ENCODE measurements at places on chromosomes 11 and 22. TPM values are rescaled to one million over a fixed set of nuclear protein-coding genes. Genes with fewer than 3 reads are reported as not detected.
A peak's percentile ranks its signal among the peaks of the same experiment; 100 is the strongest.

DRD2 gene
- 0.31 TPM for total RNA-seq

OR10W1 gene
- total RNA-seq = not detected

MRGPRE gene
- total RNA-seq = not detected

GRCh38 chr22:23267226-23268043, 87.1 kb downstream of the BCR start:
- DNase-seq = no peak

LRRC32 gene
- total RNA-seq = 15.6 TPM

GRCh38 chr22:44815099-44816070, 63.0 kb downstream of the ARHGAP8 start:
- DNase-seq = no peak

DNA sequence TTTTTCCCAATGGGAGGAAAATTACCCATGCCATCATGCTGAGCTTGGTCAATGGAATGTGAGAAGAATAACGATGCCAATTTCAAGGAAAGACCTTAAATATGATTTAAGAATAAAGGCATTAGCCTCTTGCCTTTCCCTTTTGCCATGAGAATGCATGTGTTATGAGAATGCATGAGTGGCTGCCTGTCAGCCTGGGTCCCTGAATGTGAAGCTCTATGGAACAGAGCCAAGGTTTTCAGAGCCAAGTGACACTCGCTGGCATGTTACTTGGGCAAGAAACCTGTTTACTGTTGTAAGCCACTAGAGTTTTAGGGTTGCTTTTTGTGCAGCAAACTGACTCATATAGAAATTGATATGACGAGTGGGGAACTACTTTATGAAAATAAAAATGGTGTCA, 75.7 kb downstream of the JRKL start:
- no peak for DNase-seq

DNA sequence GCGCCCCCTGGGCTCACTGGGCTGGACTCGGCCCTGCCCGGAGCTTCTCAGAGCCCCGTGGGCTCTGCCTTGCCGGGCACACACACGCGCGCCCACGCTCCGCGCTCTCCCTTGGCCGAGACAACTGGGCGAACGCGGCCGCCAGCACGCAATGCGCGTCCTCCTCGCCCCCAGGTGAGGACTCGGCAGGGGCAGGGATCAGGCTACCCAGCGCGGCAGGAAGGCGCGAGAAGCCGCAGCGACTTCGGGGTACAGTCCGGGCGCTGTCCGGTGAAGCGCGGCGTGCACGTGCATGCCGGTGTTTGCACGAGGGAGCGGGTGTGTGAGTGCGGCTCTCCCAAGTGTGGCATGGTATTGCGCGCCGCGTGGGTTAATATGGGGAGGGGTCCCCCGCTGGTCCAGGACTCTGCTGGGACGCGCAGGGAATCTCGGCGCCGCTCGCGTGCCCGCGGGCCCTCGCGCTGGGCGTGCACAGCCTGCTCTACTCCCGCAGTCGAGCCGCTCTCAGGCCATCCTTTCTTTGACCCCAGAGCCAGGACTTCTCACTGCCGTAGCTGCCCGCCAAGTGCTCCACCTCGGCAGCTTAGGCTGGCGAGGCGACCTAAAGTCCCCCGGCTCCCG, 5.4 kb downstream of the WNT7B start:
- no peak for DNase-seq

- DNase-seq = peak; percentile 5
Measured at GRCh38 chr11:134530636-134531326, 118.7 kb upstream of the B3GAT1 start.

DNA sequence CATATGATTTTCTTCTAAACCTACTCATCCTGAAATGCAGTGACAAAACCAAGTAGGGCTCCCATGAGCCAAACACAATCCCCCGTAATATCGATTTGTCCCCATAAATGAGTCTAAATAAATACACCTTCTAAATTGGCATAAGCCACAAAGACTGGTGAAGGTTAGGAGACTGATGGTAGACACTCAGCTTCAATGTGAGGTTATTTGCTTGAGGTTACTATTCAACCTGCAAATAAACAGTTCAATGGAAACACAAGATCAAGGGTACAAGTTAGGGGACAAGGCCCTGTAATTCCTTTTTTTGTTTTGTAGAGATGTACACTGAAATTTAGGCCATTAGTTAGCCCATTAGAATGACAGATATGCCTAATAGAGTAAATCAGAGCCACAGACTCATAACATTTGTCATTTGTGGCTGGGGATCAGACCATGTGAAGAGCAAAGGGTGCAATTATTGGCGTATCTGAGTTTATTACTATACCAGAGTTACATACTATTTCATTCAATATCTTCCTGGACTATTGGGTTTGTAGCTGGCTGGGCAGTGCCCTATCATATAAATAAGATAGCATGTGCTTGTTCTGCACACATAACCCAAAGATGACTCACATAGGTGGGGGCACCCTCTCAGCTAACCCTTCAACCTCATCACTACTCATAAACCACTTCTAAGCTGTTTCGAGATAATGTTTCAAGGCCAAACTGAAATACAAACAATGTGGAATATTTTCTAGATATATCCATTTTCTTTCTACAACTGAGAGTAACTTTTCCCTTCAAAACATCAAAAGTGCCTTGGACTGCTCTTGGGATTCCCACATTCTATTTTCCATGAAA, 695.3 kb downstream of the KCNA4 start:
- no peak for DNase-seq

GRCh38 chr11:69554849-69555248, 73.4 kb downstream of the LINC01488 start:
- DNase-seq = no peak

- DNase-seq = no peak
Measured at GRCh38 chr11:31825838-31826484, 14.8 kb upstream of the PAX6 start.

DNA sequence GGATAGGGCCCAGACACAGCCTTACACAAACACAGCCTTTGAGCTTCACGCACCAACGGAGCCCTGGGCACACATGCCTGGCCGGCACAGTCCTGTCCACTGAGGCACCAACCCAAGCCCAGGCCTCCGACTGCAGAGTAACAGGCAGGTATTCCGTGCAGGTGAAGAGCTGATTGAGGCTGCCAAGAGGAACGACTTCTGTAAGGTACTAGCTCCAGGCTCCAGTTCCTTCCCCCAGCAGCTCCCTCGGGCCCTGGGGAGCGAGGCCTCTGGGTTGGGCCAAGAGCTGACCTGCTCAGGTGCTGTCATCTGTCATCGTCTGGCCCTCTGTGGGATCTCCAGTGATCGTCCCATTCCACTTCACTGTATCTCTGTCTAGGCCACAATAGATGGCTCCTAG, 3.2 kb upstream of the MDK start:
- no peak for DNase-seq

DNA sequence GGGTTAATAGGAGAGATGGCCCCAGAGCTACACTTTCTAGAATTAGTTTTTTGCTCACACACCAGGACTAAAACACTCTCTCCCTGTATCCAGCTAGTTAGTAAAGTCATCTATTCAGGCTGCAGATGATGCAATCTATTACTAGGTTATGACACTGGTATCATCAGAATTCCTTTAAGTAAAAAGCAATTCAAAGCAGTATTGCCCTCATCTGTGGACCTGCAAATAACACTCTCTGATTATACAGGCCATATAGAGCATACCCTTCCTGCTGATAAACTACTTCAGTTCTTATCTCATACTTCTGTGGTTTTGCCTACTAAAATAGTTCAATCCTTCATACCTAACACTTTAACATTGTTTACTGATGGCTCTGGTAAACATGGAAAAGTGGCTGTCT, 13.5 kb upstream of the MTMR2 start:
- no peak for DNase-seq

DNA sequence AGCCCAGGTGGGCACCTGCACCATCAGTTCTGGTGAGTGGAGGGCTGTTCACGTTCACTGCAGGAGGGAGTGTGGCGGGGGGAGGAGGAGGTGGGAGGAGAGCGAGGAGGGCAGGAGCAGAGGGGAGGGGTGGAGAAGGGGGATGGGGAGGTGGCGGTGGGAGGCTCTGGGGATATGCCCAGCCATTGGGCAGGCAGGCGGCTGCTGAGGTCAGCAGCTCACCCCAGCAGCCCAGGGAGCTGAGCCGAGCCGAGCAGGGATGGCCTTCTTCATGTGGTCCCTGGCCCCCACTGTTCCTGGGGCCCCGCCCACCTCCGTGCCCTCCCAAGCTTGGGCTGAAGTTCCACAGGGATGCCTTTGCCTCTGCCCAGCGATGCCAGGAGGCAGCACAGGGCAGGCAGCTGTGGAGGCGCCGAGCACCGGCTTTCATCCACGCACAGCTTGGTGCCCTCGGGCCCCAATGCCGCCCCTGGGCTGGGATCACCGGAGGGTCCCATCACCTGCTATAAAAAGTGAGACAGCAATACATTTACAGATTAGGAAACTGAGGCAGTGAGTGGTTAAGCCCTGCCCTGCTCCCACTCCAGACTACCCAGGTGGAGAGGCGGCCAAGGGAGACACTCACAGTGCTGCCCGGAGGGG, 21.6 kb downstream of the RTN4R start:
- DNase-seq = no peak

DNA sequence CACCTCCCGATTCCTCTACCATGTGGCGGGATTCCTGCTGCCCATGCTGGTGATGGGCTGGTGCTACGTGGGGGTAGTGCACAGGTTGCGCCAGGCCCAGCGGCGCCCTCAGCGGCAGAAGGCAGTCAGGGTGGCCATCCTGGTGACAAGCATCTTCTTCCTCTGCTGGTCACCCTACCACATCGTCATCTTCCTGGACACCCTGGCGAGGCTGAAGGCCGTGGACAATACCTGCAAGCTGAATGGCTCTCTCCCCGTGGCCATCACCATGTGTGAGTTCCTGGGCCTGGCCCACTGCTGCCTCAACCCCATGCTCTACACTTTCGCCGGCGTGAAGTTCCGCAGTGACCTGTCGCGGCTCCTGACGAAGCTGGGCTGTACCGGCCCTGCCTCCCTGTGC, 10.5 kb downstream of the CXCR5 start:
- DNase-seq = no peak

DNA sequence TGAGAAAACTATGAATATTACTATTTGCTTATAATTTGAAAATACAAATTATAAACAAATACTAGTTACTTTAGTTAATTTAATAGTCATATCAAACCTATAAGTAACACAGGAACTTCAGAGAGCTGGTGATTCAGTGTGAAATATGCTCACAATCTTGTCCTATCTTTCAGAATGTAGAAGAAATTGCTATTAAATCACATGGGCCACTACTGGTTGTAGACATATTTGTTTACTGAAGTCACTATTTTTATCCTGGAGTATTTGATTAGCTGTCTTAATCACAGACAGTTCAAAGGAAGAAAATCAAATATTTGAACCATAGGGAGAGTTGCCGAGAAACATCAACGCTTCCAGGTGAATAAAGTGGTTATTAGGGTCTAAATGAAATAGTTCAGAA, 187.6 kb upstream of the ANO3 start:
- no peak for DNase-seq

DNA sequence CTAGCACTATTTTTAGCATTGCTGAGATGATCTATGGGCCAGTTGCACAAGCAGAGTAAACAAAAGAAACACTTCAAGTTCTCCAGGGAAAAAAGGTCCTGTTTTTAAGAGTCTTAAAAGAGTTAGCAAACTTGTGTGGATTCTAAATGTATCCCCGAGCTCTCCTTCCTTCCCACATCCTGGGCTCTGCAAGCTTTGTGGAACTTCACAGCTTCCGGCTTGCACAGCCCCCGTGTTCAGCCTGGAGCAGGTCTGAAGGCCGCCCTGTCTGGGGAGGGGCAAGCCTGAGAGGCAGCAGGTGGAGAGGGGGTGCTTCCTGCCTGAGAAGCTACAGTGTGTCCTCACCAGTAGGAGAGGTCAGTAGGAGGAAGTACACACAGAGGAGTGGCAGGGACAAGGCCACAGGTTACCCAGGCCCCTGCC, 35.1 kb upstream of the SUSD2 start:
- DNase-seq = peak; percentile 91

DNA sequence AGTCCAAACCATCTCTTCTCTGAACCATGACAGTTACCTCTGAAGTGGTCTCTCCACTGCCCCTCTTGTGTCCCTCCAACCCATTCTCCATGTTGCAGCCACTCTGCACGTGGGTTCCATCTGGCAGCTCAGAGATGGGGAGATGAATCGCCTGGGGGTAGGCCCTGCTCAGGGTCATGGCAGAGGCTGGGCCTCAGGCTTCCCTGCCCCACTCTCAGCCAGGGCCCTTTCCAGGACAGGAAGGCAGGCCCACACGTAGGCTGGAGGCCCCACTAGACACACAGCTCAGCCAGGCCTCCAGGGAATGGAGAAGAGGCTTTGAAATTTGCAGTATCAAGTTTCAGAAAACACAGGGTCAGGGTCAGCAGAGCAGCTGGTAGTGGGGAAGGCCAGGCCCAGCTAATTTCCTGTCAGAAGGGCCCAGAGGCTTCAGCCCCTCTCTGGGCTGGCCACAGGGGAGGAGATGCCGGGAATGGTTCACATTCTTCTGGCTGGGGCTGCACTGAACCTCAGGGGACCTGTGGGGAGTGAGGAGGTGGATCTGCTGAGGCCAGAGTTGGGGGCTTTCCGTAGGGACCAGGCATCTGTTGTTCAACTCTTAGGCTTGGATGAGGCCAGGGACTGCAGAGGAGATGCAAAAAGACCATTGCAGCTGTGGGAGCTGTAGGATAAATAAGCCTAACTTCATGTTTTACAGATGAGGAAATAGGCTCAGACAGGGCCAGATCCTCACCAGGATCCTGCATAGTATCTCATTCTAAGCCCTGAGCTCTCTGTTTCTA, 101.6 kb downstream of the SWAP70 start:
- DNase-seq = no peak

FGF4 gene
- total RNA-seq = not detected

ABTB2 gene
- 16.5 TPM for total RNA-seq

APOA1 gene
- total RNA-seq = not detected

DNA sequence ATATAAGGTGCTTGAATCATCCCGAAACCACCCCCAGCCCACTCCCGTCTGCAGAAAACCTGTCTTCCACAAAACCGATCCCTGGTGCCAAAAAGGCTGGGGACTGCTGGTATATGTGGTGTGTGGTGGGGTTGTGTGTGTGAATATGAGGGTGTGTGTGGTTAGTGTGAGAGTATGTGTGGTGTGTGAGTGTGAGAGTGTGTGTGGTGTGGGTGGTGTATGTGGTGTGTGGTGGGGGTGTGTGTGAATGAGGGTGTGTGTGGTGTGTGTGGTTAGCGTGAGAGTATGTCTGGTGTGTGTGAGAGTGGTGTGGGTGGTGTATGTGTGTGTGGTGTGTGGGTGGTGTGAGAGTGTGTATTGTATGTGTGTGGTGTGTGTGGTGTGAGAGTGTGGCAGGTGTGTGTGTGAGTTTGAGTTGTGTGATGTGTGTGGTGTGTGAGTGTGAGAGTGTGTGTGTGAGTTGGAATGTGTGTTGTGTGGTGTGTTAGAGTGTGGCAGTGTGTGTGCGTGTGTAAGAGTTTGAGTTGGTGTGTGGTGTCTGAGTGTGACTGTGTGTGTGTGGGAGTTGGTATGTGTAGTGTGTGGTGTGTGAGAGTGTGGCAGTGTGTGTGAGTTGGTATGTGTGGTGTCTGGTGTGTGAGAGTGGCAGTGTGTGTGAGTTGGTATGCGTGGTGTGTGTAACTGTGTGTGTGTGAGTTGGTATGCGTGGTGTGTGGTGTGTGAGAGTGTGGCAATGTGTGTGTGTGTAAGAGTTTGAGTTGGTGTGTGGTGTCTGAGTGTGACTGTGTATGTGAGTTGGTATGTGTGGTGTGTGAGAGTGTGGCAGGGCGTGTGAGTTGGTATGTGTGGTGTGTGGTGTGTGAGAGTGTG, 6.5 kb downstream of the UPK3A start:
- no peak for DNase-seq

- DNase-seq = no peak
Measured at GRCh38 chr22:46422896-46423295, 87.4 kb downstream of the TRMU start.

GRCh38 chr22:46414704-46415103, 79.2 kb downstream of the TRMU start:
- DNase-seq = no peak

GRCh38 chr22:19843107-19843856, 11.4 kb downstream of the GNB1L start:
- DNase-seq = no peak

All from left colon (tissue), 2 donors.